HFFc6 (cell line): ENCODE measurements at places on chromosomes 5 and 9. TPM values are rescaled to one million over a fixed set of nuclear protein-coding genes. Genes with fewer than 3 reads are reported as not detected.

DNA sequence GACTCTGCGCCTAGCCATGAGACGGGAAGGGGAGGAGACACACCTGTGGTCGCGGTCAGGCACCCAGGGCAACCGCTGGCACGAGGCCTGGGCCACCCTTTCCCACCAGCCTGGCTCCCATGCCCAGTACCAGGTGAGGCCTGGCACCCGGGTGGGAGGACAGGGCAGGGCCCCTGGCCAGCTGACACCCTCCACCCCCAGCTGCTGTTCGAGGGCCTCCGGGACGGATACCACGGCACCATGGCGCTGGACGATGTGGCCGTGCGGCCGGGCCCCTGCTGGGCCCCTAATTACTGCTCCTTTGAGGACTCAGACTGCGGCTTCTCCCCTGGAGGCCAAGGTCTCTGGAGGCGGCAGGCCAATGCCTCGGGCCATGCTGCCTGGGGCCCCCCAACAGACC, 5.0 kb downstream of the MAMDC4 start:
- no peak for DNase-seq

PCDHB2 gene
- total RNA-seq = 4.7 to 9.1 TPM (median 8.7 TPM) in 3 replicates

GRCh38 chr9:87545858-87546257, 48.2 kb downstream of the DAPK1 start:
- peak; percentile 3 for DNase-seq

DNA sequence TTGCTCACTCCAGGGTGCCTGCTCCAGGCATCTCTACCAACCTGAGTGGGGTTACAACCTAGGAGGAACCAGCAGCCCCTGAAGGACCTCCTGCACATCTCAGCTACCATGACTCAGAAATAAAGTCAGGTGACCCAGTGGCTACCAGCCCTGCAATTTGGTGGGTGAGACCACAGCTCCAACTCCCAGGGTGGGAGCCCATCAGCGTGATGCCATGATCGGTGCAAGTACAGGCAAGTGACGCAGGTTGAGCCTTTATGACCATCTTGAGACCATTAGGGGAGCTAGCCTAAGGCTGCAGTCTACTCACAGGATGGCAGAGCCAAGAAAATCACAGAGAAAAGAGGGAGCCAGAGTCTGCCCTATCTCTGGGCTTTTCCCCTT, 8.6 kb downstream of the SEPTIN8 start:
- no peak for DNase-seq

GRCh38 chr5:150266871-150267291, 22.7 kb downstream of the CAMK2A start:
- DNase-seq = no peak

GRCh38 chr9:73565833-73566465, 414.3 kb downstream of the ANXA1 start:
- DNase-seq = no peak

- DNase-seq = peak; percentile 63
Measured at GRCh38 chr5:52799358-52799982, 11.8 kb downstream of the ITGA1 start.

VPS13A gene
- 11.5 to 13.4 TPM (median 12.1 TPM) in 3 replicates for total RNA-seq

GRCh38 chr5:142597546-142598337, 88.1 kb downstream of the FGF1 start:
- peak; percentile 85 for DNase-seq

DNA sequence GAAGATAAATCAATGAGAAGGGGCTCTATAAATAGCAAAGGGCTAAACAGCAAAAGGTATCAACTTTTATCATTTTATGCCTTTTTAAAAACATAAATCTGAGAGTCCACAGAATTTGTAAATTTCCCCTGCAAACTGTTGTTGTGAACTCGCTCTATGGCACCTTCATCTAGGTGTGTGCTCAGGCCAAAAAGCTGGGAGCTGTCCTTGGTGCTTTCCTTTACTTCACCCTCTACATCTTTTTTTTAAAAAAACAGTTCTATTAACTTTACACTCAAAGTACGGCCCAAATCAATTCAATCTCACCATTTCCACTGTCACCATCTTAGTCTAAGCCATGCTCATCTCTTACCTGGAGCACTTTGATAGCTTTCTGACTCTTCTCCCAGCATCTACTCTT, 108.2 kb upstream of the GPR151 start:
- no peak for DNase-seq

HMMR gene
- total RNA-seq = 16.2 to 32.5 TPM (median 30.1 TPM) in 3 replicates

GRCh38 chr9:33906769-33907168, 89.8 kb downstream of the UBE2R2 start:
- no peak for DNase-seq

DNA sequence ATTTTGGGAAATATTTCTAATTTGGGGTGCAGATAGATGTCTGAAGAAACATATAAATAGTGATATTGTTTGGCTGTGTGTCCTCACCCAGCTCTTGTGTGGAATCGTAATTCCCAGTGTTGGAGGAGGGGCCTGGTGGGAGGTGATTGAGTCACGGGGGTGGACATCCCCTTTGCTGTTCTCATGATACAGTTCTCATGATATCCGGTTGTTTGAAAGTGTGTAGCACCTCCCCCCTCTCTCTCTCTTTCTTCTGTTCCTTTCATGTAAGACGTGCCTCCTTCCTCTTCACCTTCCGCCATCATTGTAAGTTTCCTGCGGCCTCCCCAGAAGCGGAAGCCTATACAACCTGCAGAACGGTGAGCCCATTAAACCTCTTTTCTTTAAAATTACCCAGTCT, 11.4 kb upstream of the ADAMTS16 start:
- no peak for DNase-seq

- no peak for DNase-seq
Measured at GRCh38 chr5:17430241-17430640, 67.8 kb upstream of the TAF11L2 start.

- no peak for DNase-seq
Measured at GRCh38 chr5:43694027-43694426, 91.0 kb downstream of the NNT start.

DNA sequence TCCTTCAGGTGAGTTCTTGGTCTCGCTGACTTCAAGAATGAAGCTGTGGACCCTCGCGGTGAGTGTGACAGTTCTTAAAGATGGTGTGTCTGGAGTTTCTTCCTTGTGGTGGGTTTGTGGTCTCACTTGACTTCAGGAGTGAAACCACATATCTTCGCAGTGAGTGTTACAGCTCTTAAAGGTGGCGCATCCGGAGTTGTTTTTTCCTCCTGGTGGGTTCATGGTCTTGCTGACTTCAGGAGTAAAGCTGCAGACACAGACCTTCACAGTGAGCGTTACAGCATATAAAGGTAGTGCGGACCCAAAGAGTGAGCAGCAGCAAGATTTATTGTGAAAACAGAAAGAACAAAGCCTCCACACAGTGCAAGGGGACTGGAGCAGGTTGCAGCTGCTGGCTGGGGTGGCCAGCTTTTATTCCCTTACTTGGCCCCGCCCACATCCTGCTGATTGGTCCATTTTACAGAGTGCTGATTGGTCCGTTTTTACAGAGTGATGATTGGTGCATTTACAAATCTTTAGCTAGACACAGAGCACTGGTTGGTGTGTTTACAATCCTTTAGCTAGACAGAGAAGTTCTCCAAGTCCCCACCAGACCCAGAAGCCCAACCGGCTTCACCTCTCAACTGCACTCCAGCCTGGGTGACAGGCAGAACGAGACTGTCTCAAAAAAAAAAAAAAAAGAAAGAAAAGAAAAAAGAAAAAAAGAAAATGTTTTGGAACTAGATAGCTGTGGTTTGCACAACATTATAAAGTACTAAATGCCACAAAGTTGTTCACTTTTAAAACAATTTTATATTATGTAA, 9.1 kb upstream of the ERMP1 start:
- no peak for DNase-seq

DNA sequence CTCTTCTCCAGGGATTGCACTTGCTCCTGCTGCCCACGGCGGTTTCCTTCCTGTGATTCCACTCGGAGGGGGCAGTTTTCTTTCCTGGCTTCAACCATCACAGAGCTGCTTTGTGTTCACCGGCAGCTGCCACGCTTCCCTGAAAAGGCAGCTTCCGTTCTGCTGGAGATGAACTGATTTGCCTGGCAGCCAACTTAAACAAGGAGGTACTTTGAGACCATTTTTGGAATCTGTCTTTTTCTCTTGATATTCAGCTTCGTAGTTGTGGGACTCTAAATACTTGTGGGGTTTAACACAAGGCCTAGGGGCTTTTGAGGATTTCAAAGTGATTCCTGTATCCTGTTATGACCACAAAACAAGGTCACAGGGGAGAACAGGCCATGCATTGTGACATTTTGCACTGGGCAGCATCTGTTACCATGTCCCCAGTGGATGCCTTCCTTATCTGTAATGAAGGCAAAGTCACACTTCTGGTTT, 192.0 kb downstream of the MTRR start:
- DNase-seq = no peak

DNA sequence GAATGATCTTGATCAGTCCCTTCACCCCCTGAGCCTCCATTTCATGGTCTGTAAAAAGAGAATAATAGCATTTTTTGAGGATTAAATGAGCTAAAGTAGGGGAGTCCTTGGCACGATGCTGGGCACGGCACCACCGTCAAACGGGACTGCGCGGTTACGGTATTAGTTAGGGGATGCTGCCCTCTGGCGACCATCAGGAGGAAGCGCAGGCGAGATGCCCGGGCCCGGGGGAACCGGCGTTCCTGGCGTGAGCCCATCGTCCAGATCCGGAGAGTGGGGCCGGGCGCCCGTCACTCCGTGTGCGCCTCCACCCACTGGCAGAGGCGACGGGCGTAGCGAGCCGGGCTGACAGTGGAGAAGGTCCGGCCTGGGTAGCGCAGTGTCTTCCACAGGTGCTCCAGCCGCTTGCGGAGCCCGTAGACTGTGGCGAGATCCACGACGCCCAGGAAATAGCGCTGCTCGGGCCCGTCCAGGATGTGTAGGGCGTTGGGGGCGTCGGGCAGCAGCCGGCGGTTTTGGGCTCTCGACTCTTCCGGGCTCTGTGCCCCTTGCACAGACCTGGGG, 4.8 kb upstream of the ST6GALNAC4 start:
- no peak for DNase-seq

GRCh38 chr5:78795757-78796156, 147.2 kb upstream of the LHFPL2 start:
- DNase-seq = no peak

- no peak for DNase-seq
Measured at GRCh38 chr5:151949701-151950308, 25.2 kb upstream of the GLRA1 start.

EGFL7 gene
- 3.5 to 6.2 TPM (median 4.1 TPM) in 3 replicates for total RNA-seq

- DNase-seq = no peak
Measured at GRCh38 chr9:79799691-79800335, 228.0 kb downstream of the TLE4 start.

DNA sequence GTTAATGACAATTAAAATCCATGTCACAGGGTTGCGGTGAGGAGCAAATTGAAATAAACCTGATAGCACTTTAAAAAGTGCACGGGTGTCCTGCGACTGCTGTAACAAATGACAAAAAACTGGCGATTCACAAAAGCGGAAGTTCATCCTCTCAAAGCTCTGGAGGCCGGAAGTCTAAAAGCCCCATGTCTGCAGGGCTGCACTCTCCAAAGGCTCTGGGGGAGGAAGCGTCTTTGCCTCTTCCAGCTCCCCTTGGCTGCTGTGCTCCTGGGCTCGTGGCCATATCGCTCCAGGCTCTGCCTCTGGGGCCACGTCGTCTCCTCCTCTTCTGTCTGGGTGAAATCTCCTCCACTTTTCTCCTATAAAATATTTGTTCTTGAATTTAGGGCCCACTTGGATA, 273.9 kb upstream of the IRX2 start:
- DNase-seq = no peak

FOXI1 gene
- not detected in 3 replicates for total RNA-seq

DNA sequence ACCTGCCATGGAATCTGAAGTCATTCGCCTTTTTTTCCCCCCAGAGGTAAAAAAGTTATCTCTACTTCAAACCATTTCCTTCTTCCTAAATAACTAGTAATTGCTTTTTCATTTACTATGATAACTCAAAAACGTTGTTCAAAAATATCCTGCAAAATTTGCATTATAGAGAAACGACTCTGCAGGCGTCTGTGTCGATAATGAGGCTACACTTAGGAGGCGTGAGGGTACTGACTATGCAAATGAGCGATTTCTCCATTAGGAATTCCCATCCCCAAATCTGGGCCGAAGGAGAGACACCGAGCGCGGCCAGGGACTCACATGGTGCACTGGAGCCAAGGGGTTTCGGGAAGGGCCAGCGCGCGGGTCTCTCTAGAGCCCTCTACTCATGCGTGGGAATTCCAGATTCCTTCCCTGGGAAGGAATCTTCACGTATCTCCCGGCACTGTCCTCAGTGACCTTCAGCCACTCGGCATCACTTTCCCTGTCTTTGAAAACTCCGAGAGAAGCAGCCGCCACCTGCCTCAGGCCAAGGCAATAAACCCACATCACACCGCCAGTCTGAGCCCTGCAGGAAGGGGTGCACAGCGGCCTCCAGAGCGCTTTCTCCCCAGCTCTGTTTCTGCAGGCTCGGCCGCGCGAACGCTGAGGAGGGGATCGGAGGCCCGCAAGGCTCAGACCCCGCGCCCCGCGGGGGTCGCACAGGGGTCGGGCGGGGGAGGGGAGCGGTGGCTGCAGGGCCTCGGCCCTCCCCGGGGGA, 718 bp upstream of the DENND4C start:
- peak; percentile 6 for DNase-seq

SERF1A gene
- total RNA-seq = 1.5 to 2.9 TPM (median 2.4 TPM) in 3 replicates

GRCh38 chr5:10332301-10332700, 21.2 kb upstream of the MARCHF6 start:
- DNase-seq = no peak

DNA sequence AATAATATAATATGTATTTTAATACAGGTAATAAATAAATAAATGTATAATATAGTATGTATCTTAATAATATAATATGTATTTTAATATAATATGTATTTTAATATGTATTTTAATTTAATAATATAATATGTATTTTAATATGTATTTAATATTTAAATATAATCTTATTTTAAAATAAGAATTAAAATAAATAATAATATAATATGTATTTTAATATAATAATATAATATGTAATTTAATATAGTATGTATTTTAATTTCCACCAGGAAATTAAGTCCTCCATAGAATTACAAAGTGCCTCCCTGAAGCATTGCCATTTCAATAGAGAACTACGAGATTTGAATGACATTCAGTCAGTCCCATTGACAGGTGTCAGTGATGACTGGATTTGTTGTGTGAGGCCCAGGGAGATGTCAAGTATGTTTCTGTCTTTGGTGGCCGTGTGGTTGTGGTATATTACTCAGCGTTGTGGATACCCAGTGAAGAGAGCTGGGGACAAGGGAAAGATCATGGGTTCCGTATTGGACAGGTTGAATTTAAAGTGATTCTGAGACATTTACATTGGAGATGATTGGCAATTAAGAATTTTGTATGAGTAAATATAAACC, 14.2 kb upstream of the C5orf46 start:
- DNase-seq = no peak

SOHLH1 gene
- not detected in 3 replicates for total RNA-seq

GRCh38 chr5:58012801-58013315, 447.0 kb downstream of the PLK2 start:
- DNase-seq = no peak

DNA sequence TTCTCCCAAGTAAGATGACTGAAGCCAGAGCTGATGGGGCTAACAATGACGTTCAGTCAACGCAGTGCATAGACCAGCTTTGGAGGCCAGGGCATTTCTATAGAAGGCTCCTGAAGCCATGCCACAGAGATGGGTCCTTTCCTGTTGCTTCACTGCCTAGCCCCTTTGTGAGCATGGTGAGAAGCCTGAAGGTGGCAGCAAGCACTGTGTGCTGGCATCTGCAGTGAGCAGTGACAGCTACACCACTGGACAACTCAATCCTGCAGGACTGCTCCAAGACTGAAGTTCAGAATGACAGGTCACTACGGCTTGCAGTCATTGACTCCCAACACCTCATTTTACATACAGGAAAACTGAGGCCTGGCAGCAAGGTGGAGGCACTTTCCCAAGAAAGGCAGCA, 229.0 kb downstream of the TSSK1B start:
- DNase-seq = no peak

TTC39B gene
- 5.5 to 6.1 TPM (median 5.7 TPM) in 3 replicates for total RNA-seq

BTNL3 gene
- total RNA-seq = not detected in 3 replicates

- DNase-seq = no peak
Measured at GRCh38 chr5:172713113-172713808, 57.7 kb downstream of the DUSP1 start.

ANKRD34B gene
- not detected in 2 replicates for total RNA-seq
